ENCODE measurements at places on chromosomes 3 and 15.

GRCh38 chr3:84108442-84108971, 850.3 kb upstream of the CADM2 start:
- DNase-seq: peak; percentile 20

- DNase-seq: no peak
Measured at GRCh38 chr3:128727059-128727458, 1.1 kb downstream of the RAB7A start.

GRCh38 chr3:16923112-16923511, 38.4 kb downstream of the PLCL2 start:
- DNase-seq: no peak

GRCh38 chr3:6509576-6509975, 351.3 kb upstream of the GRM7 start:
- no peak for DNase-seq

GRCh38 chr3:157632075-157632474, 128.9 kb upstream of the VEPH1 start:
- DNase-seq: no peak

DNA sequence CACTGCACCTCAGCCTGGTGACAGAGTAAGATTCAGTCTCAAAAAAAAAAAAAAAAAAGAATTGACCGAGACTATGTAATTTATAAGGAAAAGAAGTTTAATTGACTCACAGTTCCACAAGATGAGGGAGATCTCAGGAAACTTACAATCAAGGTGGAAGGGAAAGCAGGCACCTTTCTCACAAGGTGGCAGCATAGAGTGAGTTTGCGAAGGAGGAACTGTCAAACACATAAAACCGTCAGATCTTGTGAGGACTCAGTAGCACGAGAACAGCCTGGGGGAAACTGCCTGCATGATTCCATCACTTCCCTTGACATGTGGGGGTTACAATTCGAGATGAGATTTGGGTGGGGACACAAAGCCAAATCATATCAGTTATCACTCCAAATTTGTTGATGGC, 380.9 kb downstream of the EDEM1 start:
- no peak for DNase-seq

- no peak for DNase-seq
Measured at GRCh38 chr15:30929982-30930381, 26.3 kb downstream of the FAN1 start.

DNA sequence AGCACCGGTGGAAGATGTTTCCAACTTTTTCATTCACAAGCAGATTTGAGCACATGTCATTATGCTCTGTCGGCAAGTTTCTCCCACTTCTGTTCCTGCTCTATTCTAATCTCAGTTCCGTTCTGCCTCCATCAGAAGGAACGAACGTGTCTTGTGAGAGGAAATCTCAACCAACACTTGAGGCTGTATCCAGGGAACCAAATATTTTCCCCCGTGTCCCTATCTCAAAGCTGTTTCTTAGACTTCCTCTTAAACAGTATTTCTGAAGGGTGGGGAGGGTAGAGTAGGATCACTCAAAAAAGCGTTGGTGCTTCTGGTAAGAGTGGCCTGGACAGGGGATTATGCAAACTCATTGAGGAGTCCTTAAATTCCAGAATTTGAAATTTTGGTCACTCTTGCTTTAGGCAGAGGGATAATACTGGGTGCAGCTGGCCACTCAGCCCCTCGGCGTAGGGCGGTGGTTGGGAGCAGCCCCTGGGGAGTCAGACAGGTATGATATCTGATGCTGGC, 54.9 kb downstream of the FRMD4B start:
- DNase-seq: peak; percentile 30

- DNase-seq: no peak
Measured at GRCh38 chr15:50162969-50163718, 18.9 kb upstream of the SLC27A2 start.

DNA sequence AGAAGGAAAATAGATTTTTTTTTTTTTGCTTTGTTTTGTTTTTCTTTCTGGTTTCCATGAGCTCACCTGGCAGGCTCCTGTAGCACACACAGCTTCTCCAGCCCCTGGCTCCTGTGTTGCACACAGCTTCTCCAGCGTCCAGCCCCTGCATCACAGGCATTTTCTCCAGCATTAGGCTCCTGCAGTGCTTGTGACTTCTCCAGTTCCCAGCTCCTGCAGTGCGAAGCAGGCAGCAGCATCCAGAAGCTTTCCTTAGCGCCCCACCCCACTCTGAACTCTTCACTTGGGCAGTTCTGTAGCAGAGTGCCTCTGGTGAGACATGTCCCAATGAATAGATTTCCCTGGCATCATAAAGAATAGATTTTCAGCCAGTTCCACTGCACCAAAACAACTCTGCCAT, 5.5 kb upstream of the CCDC39 start:
- DNase-seq: no peak

DNA sequence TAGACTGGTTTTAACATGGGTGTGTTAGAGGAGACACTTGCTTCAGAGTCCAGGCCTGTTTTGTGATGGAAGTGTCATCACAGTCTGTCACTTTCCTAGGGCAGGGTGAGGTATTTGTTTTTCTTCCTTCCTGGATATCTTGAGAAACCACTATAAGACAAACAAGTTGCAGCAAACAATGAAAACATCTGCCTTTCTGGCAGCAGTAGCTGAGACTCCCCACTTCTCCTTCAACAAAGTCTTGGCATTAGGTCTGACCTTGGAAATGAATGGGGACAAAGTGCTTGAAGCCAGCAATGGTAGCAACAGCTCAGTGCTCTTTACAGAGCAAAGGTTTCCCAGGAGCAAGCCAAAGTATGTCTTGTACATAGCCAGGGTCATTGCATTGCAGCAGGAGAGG, 64.6 kb downstream of the CD200 start:
- no peak for DNase-seq

DNA sequence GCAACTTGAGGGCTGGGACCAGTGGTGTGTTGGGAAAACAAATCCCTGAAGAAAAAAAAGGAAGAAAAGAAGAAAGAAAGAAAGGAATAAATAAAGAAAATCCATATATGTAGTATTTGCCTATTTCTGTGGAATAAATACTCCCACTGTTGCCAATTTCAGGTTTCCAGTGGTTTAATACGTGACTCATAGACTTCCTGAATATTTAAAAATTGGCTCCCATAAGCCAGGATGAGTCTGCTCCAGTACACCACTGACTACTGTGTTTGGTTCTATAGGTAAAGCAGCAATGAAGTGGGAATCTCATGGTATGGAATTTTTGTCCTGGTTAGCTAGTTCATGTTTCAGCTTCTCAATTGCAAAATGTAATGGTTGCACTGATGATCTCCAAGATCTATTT, 31.6 kb downstream of the PYDC2 start:
- DNase-seq: no peak

DNA sequence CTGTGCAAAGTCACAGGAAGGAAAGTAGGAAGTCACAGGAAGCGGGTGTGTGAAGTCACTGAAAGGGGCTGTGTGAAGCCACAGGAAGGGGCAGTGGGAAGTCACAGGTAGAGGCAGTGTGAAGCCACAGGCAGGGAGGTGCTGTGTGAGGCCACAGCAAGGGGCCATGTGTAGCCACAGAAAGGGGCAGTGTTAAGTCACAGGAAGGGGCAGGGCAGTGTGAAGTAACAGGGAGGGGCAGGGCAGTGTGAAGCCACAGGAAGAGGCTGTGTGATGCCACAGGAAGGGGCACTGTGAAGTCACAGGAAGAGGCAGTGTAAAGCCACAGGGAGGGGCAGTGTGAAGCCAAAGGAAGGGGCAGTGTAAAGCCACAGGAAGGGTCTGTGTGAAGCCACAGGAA, 36.5 kb downstream of the GASK1A start:
- DNase-seq: no peak

- no peak for DNase-seq
Measured at GRCh38 chr3:46276497-46277099, 34.3 kb downstream of the CCR3 start.

DNA sequence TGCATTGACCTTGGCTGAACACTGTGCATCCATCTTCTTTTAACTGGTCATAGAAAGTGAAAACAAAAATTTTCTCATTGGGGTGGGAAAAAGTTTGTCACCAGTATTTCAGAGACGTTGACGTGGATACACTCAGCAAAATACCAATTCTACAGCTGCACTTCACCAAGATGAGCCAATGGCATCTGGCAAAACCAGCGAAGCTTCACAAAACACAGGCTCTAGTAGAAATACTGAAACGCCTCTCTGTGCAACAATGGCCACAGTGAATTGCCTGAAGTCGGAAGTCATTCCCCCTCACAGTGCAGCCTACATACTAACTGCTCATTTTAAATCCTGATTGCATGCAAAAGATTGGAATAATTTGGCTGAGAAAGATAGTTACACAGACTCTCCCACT, 17.0 kb downstream of the PCYT1A start:
- no peak for DNase-seq

GRCh38 chr15:79849789-79850188, 47.0 kb downstream of the MTHFS start:
- DNase-seq: peak; percentile 31

DNA sequence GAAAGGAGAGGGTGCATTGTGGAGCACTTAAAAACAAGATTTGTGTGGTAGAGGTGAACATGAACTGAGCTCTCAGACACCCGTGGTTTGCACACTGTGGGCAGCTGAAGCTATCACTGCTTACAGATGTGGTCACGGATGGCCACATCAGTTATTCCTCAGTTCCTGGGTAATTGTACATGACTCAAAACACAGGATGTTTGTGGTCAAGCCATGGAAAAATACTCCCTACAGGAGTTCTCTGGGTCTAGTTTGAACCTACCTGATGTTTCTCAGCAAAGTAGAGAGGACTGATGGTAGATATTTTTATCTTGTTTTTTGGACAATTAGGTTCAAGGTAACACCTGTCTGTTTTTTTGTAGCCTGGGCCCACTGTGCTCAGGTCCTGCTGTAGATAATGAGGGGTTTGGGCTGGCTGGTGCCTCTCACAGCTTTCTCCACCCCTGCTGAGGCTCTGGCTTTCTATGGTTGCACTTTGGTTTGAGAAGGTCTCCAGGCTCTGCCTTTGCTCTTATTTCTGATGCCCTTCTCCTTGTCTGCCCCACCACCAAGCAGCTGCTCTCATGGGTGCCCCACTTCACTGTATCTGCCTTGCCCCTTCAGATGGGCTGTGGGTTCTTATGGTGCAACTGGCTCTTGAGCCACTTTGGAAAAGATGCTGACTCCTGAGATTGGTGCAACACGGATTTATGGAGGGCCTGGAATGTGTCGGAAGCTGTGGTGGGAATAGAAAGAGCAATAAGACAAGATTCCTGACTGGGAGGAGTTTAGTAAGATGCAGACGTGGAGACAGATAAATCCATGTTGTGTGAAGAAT, 40.1 kb downstream of the CDCP1 start:
- DNase-seq: no peak

GRCh38 chr3:5275529-5275928, 88.0 kb downstream of the EDEM1 start:
- DNase-seq: no peak

DNA sequence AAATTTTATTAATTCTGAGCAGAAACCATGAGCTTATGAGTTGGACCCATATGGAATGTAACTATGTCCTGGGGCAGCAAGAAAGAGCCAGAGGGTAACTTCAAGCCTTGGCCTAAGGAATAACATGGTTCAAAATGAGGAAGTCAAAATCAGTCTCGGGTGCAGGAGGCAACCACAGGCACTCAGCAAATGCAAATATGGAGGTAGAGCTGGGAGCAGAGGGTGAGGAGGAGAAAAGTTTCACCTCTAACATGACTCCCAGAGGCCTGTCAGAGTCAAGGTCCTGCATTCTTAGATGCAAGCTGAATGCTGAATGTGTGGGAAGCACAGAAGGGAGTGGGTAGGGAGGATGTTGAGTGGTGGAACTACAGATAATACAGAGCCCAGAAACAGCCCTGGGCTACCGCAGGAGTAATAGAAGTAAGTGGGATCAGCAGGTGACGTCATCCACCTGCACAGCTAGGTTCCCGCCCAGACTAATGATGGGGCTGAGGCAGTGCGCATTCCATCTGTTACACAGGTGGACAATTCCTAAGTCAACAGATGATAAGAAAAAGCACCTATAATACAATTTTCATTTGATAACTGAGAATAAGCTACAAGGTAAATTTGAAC, 279.8 kb upstream of the ARRDC4 start:
- DNase-seq: no peak

DNA sequence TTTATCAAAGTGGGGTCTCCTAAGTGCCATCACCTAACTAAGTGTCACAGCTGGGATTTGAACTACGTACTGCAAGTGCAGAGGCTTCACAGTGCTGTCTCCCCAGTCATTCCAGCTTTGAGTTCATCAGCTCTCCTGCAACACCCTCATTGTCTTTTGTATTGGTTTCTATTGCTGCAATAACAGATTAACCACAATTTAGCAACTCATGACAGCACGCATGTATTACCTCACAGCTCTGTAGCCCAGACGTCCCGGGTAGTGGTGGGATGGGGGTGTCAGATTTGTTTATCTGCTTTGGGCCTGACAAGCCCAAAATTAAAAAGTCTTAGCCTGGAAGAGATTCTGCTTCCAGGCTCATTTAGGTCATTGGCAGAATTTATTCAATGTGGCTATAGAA, 220.5 kb upstream of the LRRN1 start:
- DNase-seq: no peak
